ENCODE measurements at places on chromosomes 13 and 19.

- no peak for DNase-seq
Measured at GRCh38 chr19:50801107-50801506, 10.9 kb downstream of the ACP4 start.

DNA sequence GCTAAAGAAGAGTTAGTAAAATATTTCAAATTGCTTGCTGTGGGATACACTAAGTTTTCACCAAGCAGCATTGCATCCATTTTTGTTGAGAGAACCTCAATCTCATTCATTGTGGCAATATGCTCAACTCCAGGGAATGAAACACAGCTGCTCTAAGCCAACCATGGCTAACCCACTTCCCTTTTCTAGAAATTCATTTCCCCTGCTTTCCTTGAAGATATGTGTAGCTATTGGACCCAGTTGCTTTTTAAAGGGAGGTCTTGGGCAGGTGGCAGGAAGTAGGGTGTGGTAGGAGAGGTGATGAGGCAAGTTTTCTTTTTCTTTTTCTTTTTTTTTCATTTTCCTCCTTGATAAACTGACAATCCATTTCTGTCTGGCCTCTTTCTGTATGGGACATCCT is 452.2 kb downstream of the FGF14 start:
- no peak for DNase-seq

- no peak for DNase-seq
Measured at GRCh38 chr13:23651887-23652286, 81.7 kb downstream of the TNFRSF19 start.

DNA sequence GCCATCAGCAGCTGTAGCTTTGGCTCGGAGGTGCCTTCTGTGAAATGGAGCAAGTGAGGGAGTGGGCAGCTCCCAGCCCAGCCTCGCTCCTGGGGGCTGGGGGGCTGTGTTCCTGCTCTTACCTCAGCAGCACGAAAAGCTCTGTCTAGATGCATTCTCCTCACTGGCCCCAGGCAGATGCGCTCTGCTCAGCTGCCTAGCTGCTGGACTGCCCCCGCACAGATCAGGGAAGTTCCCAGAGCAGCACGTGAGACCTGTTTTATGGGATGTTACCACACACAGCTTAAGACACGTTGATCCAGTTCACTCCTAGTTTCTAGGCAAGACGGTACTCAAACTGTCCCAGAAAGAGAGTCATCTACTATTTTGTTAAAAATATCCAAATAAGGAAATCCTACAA is 13.6 kb downstream of the LCP1 start:
- DNase-seq: no peak

DNA sequence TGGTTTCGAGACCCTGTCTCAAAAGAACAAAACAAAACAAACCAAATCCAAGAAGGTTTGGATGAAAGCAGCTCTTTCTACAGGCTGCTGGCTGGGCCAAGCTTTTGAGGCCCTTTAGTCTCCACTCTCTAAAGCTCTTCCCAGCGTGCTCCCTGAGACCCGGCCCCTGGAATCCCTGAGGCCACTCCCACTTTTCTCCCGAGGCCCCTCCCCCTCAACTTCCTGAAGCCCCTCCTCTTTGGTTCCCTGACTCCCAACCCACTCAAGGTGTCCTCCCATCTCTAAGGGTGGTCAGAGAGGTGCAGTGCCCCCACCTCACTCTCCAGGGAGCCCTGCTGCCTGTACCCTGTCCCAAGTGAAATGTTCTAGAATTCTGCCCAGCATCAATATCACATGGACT is 10.6 kb downstream of the ERICH6B start:
- no peak for DNase-seq

DNA sequence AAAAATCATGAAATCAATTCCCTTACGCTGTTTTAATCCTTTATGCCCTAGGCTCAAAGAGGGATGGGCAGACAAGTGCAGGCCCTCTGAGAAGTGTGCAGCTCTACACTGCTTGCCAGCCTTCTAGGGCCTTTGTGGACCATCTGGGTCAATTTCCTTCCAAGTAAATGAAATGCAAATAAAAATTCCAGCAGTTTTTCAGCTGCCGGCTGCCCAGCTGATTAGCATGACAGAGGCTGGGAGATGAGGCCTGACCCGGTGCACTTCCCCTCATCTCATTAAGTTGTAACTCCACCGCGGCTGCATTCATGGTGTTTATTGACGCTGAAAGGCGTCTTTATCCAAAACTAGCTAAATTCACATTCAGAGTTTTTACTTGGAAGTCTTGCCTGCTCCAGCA is 47.5 kb upstream of the GSX1 start:
- DNase-seq: no peak

DNA sequence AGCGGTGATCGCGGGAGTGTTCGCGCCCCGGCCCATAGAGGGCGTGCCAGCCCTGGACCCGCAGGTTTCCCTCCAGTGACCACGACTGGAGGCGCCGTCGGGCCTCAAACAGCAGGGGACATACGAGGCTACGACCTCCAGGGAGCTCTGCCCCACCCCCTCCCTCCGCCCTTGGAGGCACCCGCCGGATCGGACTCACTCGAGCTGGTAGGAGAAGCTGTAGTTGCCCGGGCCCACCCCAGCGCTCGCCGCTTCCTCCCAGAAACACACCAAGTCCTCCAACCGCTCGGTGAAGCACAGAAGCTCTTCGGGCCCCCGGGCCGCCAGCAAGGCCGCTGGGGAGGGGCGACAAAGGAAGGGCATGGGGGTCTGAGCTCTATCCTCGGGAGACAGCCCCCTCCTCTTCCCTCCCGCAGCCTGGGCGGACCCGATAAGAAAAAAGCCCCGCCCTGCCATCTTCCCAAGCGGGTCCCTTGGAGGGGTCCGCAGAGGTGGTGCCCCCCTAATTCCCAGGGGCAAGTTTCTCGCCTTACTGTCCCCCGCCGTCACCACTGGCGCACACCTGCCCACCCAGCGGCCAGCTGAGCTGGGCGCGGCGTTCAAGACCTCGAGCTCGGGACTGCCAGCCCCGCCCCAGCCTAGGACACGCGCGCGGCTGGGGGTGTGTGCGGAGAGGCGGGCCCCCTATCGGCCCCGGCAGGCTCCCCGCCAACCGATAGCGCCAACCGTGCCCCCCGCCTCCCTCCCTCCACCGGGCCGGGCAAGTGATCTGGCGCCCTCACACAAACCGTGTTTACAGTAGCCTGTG is 1.0 kb downstream of the EPOR start:
- DNase-seq: no peak
